Activated gamma-delta T cell treated with Interleukin-2 at 50 U/mL for 16 hours (primary cell): ENCODE measurements at places on chromosomes 11 and 22.

- DNase-seq: no peak
These were observed 22.2 kb downstream of the OPCML start for GRCh38 chr11:133509924-133510697.

GRCh38 chr22:39364714-39365491 lies 15.1 kb downstream of the SYNGR1 start:
- no peak for DNase-seq

DNA sequence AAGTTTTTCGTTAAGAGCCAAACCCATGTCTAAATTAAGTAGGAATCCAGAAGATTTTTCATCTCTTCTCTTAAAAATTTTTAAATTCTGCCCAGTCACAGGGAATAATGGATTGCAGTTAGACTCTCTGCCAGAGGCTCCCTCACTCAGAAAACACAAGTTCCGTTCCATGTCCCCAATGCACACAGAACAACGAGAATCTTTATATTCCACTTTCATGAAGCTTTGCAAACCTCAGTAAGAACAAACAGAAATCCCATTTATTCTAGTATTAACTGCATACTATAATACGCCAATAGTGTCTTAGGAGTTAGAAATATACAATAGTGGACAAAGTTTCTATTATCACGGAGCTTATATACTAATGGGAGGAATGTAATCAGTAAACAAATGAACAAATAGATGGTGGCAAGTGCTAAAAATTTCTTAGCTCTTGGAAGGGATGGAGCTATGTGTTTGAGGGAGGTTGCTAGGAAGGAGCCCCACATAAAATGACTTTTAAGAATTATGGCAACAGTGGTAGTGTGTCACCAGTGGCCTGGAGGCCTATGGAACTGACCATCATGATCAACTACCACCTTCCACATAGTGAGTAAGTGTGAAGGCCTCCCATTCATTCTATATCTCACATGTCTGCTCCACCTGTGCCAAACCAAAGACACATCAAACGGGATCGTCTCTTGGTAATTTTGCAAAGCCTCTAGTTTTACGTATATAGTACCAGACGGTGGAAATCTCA lies 24.9 kb downstream of the PICALM start:
- DNase-seq: no peak

DNA sequence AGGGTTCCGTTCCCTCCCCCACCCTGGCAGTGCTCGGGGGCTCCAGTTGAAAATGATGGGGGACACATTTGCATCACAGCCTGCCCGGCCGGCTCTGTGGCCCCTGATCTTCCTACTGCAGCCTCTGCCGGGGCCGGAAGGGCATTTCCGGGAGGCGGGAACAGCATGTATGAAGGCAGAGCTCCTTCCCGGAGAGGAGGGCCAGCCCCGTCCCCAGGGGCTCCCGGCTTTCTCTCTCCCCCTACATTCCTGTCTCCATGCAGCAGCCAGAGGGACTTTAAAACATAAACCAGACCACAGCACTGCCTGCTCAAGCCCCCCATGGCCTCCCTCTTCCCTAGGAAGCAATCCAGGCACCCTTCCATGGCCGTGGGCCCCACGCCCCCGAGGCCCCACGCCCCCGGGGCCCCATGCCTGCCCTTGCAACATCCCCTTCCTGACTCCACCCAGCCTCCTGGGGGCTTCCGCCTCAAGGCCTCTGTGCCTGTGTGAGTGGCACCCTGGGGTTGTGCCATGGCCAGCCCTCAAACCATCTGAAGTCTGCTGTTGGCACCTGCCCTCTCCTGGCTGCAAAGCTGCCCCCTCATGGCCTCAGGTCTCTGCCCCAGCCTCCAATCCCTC lies 73.1 kb downstream of the CDKN1C start:
- DNase-seq: no peak

- no peak for DNase-seq
These were observed 171.5 kb downstream of the SBF2 start for GRCh38 chr11:10122326-10123197.

GRCh38 chr22:36029406-36029755 lies 757 bp upstream of the RBFOX2 start:
- no peak for DNase-seq

- DNase-seq: no peak
These were observed 22.5 kb downstream of the LRRC32 start for GRCh38 chr11:76648061-76648460.

- DNase-seq: no peak
These were observed 544.2 kb upstream of the CCDC179 start for GRCh38 chr11:23404225-23405160.

- DNase-seq: no peak
These were observed 403.2 kb upstream of the DDI1 start for GRCh38 chr11:103633068-103633788.
